ENCODE measurements at places on chromosomes 11 and 22. TPM values are rescaled to one million over a fixed set of nuclear protein-coding genes. Genes with fewer than 3 reads are reported as not detected.

- peaks cover 4% of the 10 kb centered on the region for H3K27me3 ChIP-seq
- no peak overlapping the region for H3K4me3 ChIP-seq
- H3K36me3 ChIP-seq, result no peaks in the 10 kb centered on the region
Observed at GRCh38 chr11:105520706-105521345, 89.0 kb upstream of the GRIA4 start.

DNA sequence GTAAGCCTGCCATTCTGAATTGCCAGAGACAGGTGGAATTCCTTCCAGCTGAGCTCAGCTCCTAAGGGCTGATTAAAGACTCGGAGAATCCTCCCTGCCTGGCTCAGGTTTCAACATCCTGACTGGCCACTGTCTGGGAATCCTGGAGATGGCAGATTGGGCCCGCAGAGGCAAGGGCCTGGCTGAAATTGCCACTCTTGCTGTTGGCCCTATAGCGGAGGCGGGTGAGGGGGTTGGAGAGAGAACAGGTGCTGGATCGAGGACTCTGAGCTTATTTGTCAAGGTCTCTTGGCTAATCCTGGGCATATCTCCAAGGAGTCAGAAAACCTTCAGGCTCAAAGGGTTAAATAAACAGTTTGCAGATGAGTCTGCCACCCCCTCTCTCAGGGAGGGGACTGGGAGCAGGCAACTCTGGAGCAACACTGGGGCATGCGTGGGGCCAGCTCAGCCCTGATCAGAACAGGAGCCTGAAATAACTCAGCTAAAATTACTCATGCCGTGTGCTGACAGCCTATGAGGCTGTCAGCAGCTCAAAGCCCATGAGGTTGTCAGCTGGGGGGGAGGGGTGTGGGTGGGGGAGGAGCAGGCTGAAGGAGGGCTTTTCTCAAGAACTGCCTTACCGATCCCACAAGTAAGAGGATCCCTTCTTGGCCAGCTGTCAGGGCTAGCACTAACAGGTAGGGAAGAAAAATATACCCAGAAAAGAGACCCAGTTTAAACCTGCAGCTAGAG, 14.7 kb upstream of the MFRP start:
- peak; percentile 34 for DNase-seq
- no peak overlapping the region for H3K4me3 ChIP-seq
- H3K36me3 ChIP-seq, result no peaks in the 10 kb centered on the region
- H3K4me1 ChIP-seq, result peaks cover 10% of the 10 kb centered on the region
- H3K27ac ChIP-seq, result peak overlapping the region; percentile 14
- H3K27me3 ChIP-seq, result no peaks in the 10 kb centered on the region

GRCh38 chr11:46122945-46123715, 1.9 kb upstream of the PHF21A start:
- no peaks in the 10 kb centered on the region for H3K36me3 ChIP-seq
- H3K4me1 ChIP-seq, result no peaks in the 10 kb centered on the region
- H3K27me3 ChIP-seq, result no peaks in the 10 kb centered on the region
- no peak overlapping the region for H3K27ac ChIP-seq

DNA sequence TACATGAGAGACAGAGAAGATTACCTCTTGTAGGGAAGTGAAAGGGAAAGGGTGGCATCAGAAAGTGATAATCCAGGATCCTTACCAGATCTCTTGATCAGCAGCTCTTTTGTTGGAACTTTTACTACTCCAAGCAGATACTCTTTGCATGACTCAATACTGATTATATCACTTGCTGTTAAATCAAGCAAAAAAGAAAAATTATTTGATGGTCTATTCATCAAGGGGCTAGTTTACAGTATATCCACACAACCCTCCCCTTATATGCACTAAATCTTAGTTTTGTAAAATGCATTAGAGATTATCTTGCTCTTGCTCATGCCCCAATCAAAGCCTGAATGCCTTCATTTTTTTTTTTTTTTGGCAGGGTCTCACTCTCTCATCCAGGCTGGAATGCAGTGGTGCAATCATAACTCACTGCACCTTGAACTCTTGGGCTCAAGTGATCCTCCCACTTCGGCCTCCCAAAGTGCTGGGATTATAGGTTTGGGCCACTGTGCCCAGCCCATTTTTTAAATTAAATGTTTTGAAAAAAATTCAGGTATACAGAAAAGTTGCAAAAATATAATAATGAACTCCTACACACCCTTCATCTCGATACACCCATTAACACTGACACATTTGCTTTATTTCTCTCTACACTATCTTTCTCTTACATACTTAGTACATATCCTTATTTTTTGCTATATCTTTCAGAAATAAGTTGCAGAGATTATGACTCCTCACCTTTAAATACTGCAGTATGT, 76.1 kb upstream of the UCP3 start:
- no peak overlapping the region for H3K4me3 ChIP-seq
- no peaks in the 10 kb centered on the region for H3K4me1 ChIP-seq
- no peak for DNase-seq
- H3K27ac ChIP-seq, result no peak overlapping the region
- no peaks in the 10 kb centered on the region for H3K36me3 ChIP-seq
- H3K27me3 ChIP-seq, result no peaks in the 10 kb centered on the region

The C1QTNF6 gene
- 4.8 TPM for total RNA-seq

DNA sequence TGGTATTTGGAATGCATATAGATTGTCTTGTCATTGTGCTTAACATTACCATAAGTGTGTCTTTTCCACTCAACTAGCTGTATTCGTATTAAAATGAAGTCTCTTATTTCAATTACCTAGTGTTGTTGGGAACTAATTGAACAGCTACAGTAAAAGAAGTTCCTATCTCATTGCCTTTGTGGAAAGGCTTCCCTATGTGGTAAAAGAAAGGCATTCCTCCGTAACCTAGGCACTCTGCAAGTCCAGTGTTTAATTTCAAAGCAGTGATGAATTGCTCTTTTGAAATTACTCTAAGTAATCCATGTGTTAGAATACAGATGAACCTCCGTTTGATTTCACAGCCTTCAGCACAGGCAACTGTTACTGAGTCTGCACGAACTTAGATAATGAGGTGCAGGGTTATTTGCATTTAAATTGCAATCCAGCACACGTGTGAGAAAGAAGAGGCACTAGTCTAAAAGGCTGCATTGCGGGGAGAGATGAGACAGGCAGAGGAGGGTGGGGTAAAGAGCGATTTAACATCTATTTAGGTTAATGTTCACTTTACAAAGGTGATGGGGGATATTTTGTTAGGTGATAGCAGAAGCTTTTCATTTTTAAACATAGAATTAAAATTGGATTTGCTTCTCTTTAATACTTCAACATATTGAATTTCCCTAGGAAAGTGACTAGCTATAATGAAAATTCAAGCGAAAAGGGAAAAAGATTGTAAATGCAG, 25.0 kb upstream of the CRTAM start:
- peaks cover 3% of the 10 kb centered on the region for H3K4me1 ChIP-seq
- no peak overlapping the region for H3K27ac ChIP-seq
- no peak overlapping the region for H3K4me3 ChIP-seq
- no peaks in the 10 kb centered on the region for H3K36me3 ChIP-seq
- DNase-seq, result no peak
- H3K27me3 ChIP-seq, result no peaks in the 10 kb centered on the region

GRCh38 chr11:71242391-71242790, 10.0 kb downstream of the SHANK2 start:
- H3K4me3 ChIP-seq, result no peak overlapping the region
- no peak overlapping the region for H3K27ac ChIP-seq
- DNase-seq, result no peak
- no peaks in the 10 kb centered on the region for H3K36me3 ChIP-seq

GRCh38 chr11:3867209-3868091, 12.0 kb downstream of the STIM1 start:
- no peak overlapping the region for H3K27ac ChIP-seq
- no peaks in the 10 kb centered on the region for H3K36me3 ChIP-seq
- H3K4me1 ChIP-seq, result peaks cover 15% of the 10 kb centered on the region
- no peak overlapping the region for H3K4me3 ChIP-seq
- H3K27me3 ChIP-seq, result no peaks in the 10 kb centered on the region

Data from ovary (tissue), 10 donors.